ENCODE measurements at places on chromosomes 6 and 20.
A peak's percentile ranks its signal among the peaks of the same experiment; 100 is the strongest.

- DNase-seq, result no peak
Observed at GRCh38 chr6:108850669-108851465, 2.6 kb downstream of the ARMC2 start.

DNA sequence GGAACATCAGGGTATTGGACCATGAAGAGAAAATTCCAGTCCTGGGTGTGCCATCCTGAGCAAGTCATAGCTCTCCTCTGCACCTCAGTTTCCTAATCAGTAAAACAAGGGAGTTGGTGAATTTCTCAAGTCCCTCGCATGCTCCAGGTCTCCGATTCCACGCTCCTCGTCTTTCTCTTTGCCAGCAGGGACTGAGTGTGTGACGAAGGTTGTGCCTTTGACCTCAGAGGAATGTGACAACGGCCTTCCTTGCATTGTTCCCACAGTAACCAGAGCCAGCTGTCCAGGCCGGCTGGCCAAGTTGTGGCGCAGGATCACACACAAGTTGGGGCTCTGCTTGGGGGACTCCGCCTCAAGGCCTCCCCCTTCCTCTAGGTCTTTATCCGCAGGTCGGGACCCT is 217.3 kb downstream of the ATXN1 start:
- no peak for DNase-seq

DNA sequence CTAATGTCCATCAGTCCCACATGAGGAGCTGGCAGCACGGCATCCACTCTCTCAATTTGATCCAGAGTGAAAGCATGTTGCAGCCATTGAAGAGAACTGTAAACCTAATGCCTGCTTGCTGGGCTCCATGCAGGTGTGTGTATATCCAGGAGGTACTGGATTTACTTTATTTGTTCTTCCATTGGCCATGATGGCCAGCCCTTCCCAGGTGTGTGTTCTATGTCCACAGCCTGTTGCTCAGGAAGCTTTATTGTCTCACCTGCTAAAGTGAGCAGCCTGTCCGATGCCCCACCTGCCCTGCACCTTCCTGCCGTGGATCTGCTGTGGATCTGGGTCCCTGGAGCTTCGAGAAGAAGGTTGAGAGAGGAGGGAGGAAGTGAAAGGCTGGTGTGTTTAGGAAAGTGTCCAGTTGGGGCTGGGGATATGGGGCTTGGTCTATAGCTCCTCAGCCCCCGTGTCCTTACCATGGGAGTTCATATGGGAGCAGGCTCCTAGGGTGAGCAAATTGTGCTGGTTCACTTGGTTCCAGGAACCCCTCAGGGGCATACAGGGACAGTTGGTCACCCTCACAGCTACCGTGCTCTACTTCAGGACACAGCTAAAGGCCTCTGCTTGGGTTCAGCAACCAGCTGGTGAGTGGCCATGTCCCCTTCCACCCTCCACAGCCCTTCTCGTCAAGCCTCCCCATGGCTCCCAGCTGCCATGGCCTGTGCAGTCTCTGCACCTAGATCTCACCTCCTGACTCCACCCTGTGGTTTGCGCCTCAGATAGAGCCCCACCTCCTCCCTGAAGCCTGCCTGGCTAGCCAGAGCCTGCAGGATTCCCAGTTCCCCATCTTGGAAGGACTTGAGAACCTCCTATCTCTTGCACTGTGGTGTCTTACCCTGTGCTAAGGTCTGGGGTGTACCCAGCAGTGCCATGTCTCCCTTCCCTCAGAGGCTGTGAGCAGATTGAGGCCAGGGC is 12.7 kb downstream of the TREML2 start:
- DNase-seq, result no peak

DNA sequence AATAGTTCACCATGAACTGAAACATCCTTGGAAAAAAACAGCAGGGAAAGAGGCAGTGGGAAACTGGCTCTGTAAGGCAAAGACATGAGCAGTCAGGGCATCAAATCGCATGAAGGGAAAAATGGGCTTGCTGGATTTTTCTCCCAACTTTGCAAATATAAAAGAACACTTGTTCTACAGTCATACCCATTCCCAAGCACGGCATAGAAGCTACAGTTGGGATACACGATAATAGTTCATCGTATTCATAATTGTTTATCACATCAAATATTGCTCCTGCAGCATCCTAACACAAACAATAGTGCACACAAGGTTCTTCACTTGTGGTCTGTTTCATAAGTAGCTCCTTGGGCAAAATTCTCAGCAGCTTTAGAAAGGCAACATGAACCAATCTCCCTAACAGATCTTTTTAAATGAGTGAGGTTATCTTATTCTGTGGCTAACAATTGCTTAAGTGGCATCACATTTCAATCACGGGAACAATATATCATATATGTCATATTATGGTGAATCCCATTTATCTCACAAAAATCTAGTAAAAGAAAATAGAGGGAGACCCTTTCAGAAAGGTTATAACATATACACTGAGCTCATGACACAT is 243.9 kb downstream of the PKHD1 start:
- DNase-seq, result no peak

- DNase-seq, result no peak
Observed at GRCh38 chr20:43430265-43431133, 27.2 kb upstream of the SRSF6 start.

- DNase-seq, result peak; percentile 49
Observed at GRCh38 chr6:90425161-90425641, 128.6 kb upstream of the BACH2 start.

- no peak for DNase-seq
Observed at GRCh38 chr6:583116-583515, 73.8 kb downstream of the HUS1B start.

DNA sequence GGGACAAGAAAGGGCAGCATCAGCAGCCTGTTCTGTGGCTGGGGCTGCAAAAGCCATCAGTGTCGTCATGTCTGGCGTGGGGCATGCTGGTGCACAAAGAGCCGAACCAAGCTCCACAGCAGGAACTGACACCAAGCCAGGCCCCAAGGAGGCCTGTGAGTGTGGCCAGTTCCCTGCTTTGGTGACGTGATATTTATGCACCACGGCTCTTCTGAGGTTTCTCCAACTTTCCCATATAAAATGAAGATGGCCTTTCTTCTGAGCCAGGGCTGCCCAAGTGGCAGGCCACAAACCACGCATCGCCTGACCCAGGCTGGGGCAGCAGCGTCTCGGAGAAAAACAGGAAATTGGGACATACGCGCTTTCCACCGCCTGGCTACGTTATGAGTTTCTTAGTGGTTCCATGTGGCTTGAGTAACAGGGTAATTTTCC is 109.9 kb downstream of the RIN2 start:
- no peak for DNase-seq

DNA sequence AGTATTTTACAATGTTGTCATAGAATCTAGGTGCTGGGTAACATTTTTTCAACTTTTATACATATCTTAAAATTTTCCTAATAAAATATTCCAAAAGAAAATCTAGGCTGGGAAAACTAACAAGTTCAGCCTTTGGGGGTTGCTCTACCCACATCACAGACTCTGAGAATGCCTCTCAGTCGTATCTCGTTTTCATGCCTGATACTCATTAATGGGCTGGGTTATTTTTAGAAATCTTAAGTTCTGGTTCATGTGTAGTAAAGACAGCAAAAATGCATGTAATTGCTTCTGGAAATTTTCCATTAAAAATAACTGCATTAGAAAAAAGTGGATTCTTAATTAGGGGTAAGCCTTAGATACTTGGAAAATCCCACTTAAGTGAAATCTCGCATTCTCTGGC is 149.3 kb downstream of the SLC24A3 start:
- DNase-seq, result no peak

DNA sequence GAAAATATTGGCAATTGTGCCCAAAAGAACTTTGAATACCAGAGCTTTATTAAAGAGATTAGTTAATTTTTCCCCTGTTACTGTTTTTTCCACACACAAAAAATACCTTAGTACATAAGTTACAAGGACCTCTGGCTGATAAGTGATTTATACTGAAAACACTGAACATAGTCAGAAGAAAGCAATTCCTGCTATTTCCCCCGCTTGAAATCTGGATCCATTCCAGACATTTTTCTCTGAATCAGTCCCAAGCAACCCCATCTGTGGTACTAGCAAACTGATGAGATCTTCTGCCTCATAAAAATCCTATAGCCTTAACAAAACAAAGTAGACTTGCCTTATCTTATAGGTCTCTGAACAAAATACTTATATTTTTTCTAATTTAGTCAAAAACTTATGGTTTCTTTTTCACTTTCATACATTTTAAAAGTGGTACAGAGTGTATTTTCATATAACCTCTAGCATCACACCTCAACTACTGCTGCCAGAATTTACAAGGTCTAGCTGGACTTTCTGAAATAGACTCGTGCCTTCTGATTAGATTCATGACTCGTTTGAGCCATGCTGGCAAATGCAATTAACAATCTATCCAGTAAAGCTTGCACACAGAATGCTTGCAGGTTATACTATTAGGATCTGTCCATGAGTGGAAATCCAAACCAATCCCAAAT is 111.9 kb downstream of the TBX18 start:
- no peak for DNase-seq

DNA sequence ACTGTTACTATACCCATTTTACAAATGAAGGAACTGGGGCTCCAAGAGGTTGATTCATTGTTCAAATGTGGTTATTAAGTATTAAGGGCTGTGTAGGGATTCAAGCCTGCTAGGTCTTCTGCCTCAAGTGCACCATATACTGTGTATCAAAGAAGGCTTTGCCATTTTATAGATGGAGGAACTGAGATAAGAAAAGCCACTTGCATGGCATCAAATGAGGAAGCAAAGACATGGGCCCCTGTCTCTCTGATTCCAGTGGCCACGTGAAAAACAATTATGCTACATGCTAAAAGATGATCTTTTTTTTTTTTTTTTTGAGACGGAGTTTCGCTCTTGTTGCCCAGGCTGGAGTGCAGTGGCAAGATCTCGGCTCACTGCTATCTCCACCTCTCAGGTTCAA is 67.0 kb downstream of the TMEM200A start:
- no peak for DNase-seq

GRCh38 chr6:80541181-80541580 is 434.7 kb downstream of the BCKDHB start:
- no peak for DNase-seq

DNA sequence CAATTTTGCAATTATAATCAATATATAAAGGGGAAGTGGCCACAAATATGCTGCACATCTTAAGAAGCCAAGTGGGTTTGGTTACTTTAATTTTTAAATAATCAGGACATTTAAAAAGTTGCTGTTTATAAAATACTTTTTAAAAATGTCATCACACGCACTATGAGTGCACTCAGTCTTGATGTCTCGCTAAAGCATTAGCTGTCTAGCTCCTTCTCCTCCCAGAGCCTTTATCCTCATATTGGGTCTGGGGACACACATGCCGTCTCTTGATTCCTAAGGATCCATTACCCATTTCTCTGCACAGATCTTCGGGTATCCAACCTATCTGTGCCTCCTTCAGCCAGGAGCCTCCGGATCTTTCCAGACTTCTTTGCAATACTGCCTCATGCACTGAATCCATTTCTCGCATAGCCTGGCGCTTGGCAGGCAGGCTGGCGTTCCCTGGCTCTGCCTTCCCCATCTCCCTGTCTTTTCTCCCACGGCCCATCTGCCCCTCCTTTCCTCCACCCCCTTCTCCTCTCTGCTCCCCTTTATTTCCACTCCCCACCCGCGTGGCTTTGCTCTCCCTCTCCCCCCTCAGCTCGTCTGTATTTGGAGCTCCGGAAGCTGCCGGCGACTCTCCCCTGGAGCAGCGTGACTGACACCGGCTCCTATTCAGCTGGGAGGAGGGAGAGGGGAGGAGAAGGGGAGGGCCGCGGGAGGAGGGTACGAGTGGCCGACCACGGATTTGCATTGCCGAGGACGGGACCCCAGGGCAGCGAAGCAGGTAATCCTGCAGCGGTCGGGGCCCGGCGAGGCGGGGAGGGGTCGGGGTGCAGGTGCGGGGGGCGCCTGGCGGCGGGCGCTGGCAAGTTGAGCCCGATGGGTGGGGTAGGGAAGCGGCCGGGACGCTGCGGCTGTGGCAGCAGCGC is at the start of gene CAP2:
Gene CAP2 (plus strand): TSS at position 618 of the 914 bp plus-strand sequence. CDS start 27,961 bp downstream, outside the sequence.
- no peak for DNase-seq

DNA sequence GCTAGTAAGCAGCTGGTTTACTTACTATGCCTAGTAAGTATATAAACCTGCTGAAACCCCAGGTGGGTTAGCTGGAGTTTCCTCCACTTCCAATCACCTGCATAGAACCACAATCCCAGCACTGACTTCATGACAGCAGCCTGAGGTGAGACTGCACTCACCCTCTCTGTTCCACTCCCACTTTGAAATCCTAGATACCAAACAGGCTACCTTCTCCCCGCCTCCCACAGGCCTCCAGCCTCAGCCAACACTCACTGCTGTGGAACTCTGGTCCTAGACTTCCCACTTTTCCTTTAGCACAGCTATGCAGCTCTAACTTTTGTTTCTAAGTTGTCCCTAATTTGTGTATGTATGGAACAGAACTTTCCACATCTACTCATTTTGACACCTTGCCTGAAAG is 149.7 kb upstream of the ARID1B start:
- no peak for DNase-seq

DNA sequence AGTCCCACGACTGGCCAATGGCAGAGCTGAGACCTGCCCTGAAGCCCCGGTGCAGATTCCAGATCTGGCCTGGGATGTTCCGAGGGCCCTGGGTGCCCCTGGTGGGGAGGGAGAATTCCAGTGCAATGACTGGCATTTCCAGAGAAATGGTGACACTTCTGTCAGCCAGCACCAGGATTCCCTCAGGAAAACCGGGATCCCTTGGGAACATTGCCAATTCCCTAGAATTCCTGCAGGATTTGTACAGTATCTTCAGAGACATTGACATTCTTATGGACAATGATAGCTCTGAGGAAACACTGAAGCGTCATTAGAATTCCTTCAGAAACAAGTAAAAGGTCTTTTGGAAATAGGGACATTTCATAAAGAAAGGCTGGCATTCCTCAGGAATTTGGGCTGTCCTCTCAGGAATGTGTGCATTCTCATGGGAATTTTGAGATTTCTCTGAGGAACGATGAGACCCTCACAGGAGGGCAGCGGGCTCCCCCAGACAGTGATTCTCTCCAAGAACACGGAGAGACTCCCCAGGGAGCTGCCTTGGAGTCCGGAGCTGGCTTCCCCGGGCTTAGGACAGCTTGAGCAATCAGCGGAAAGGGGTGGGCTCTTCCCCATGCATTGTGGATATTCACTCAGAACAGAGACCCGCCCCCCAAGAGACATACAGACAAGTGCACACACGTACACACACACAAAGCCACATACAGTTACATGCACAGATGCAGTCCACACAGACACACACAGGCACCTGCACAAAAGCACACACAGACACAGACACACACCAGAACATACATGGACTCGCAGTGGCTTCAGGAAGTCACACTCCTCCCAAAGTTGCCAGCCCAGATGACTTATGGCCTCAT is 35.2 kb upstream of the BPIFA2 start:
- DNase-seq, result no peak

DNA sequence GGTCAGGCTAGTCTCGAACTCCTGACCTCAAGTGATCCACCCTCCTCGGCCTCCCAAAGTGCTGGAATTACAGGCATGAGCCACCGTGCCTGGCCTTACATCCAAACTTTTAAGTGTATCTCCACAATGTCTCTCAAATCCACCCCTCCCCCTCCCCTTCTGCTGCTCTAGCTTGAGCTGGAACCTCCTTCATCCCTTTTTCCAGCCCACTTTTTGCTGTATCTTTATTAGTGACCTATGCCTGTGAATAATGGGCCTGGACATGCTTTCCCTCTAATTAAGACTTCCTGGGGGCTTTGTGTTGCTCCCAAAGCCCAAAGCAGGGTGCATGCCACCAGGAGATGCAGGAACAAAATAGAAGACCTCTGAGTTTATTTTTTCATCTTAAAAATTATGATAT is 26.1 kb downstream of the TNFAIP3 start:
- DNase-seq, result no peak
